ENCODE measurements at places on chromosomes 6 and 20. TPM values are rescaled to one million over a fixed set of nuclear protein-coding genes. Genes with fewer than 3 reads are reported as not detected.

DNA sequence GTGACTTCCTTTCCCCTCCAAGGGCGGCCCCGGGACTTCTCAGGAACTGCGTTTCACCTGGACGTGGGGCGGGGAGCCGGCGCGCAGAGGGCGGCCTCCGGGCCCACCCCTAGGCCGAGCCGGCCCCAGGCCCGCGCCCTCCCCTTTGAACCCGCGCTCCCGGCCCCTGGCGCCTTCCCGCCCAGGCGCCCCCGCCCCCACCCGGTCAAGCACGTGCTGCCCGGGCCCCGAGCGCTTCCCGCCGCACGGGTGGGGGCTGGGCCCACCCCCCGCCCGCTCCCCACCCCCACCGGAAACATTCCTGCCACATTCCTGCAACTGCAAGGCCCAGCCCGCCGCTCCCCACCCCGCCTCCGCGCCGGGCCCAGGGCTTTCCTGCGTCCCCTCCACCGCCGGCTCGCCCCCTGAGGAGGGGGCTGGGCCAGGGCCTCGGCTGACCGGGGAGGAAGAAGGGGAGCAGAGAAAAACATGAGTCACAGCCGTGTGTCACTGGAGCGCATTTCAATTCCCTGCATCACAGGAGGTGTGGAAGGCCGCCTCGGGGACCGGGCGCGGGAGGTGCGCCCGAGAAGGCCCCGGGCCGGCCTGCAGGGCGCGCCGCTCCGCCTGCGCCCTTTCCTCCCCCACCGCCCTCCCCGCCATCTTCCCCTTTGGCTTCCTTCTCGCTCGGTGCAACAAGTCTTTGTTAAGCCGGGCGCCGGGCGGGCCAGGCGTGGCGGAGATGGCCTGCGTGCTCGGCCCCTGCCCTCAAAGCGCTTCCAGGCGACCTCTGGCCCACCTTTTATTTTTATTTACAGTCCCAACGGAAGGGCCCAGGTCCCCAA, 1.2 kb upstream of the HMGA1 start:
- DNase-seq: peak; percentile 89

- no peak for DNase-seq
Observed at GRCh38 chr6:27081931-27082330, 165.6 kb upstream of the PRSS16 start.

DNA sequence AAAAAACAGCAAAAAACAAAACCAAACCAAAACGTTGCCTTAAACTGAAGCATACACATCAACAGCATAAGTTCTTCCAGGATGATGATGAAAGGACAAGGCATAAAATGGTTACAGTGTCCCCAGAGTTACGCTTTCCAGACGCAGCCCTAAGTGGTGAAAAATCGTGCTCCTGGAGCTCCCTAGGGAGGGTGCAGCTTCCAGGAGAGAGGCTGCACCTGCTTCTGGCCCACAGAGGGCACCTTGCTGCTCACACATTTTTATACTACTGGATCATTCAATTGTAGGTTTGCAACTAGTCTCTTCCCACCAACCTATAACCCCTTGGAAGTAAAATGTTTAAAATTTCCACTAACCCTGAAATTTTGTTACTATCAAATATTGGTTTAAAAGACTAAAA, 115.0 kb downstream of the PRKN start:
- DNase-seq: no peak

Gene HMGCLL1
- not detected for total RNA-seq

Gene BMP2
- not detected for total RNA-seq

GRCh38 chr6:155415953-155416352, 39.7 kb downstream of the NOX3 start:
- DNase-seq: no peak

- no peak for DNase-seq
Observed at GRCh38 chr20:32355417-32355841, 2.7 kb upstream of the ASXL1 start.

Data from HFFc6 (cell line).